ENCODE measurements at places on chromosomes 11 and 22. TPM values are rescaled to one million over a fixed set of nuclear protein-coding genes. Genes with fewer than 3 reads are reported as not detected.

The TPBGL gene
- 0.46 TPM for total RNA-seq

The APOA4 gene
- total RNA-seq = not detected

The PANX2 gene
- total RNA-seq = 0.19 TPM

The LRRC32 gene
- 142 TPM for total RNA-seq

GRCh38 chr11:62546244-62546928, at the start of gene AHNAK:
Gene AHNAK (minus strand): TSS chr11:62546806. CDS start chr11:62536098, 10,708 bp downstream.
- DNase-seq = peak; percentile 95

DNA sequence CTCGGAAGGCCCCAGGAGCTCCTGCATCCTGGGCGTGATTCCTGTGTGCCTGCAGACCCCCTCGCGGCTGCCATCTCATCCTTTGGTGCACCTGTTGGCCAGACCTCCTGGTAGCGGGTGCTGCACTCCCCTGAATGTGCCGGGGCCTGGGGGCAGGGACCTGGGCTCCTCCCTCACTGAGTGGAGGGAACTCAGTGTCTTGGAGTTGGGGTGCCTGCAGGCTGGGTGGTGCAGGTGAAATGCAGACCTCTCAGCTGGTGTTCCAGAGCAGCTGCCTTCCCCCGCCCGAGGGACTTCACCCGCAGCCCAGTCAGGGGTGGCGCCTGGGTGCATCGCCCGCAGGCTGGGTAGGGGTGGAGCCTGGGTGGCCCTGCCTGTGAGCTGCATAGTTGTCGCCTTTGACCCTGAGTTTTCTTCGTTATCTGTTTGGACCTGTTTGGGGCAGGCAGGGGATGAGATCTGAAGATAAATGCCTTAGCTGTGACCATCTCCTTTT, 31.4 kb downstream of the LRP5 start:
- DNase-seq = no peak

- no peak for DNase-seq
Observed at GRCh38 chr11:46490666-46491065, 99.1 kb upstream of the CHRM4 start.

GRCh38 chr11:1335811-1336761, 26.7 kb upstream of the TOLLIP start:
- DNase-seq = peak; percentile 91

DNA sequence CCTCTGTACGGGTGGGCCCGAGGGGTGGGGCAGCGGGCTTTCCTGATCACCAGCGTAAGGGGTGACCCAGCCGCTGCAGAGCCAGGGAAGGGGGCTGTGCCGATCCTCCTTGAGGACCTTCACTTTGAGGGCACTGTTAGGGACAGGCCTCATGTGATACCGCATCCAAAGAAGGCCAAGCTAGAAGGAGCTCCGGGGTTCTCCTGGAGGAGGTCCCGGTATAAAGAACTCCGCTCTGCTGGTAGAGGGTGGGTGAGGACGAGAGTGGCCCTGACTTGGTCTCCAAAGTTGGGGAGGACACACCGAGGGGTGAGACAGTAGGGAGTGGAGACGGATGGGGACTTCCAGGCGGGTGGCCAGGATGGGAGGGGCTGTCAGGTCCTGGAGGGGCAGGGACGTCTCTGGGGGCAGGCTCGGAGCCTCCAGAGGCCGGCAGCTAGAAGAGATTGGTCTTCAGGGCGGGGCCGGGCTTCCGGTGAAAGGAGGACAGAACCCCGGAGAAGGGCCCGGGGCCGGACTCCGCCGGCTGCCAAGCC, 4.6 kb downstream of the PHOX2A start:
- peak; percentile 91 for DNase-seq

- DNase-seq = no peak
Observed at GRCh38 chr11:61702701-61703312, 22.6 kb downstream of the DAGLA start.

DNA sequence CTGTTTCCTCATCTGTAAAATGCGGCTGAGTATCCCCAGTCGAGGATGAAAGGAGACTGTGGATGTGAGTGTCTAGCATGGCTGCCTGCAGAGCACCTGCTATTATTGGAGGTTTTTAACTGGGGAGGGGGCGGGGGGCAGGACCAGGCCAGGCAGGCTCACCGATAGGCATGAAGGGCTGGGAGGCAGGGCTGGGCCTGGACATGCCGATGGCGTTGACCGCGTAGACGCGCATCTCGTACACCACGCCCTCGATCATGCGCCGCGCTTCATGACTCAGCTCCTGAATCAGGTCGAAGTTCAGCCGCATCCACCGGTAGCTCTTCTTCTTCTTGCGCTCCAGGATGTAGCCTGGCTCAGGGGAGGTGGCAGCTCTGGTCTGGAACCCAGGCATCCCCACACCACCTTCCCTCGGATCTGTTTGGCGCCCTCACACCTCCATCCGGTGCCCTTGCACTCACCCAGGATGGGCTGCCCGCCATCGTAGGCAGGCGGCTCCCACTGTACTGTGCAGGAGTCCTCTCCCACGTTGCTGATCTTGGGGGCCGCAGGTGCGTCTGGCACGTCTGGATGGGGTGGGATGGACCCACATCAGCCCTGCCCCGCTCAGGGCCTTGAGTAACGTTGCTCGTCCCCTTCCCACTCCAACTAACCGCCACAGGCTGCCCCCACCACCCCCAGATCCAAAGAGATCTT, 15.1 kb downstream of the MYBPC3 start:
- DNase-seq = no peak

GRCh38 chr11:30538251-30538650, 47.9 kb downstream of the MPPED2 start:
- no peak for DNase-seq

GRCh38 chr11:77086521-77087472, 15.8 kb upstream of the OMP start:
- DNase-seq = peak; percentile 75

All from posterior vena cava (tissue), 2 donors.